CD4-positive, alpha-beta T cell treated with Interferon gamma for 1 hour (primary cell): ENCODE measurements at places on chromosomes 5 and 9.

GRCh38 chr9:138068601-138069035, 191.0 kb downstream of the CACNA1B start:
- DNase-seq = no peak

- DNase-seq = no peak
Measured at GRCh38 chr9:134213508-134213850, 49.1 kb upstream of the RNU6ATAC start.

GRCh38 chr5:107636555-107636954, 34.2 kb downstream of the EFNA5 start:
- DNase-seq = no peak

DNA sequence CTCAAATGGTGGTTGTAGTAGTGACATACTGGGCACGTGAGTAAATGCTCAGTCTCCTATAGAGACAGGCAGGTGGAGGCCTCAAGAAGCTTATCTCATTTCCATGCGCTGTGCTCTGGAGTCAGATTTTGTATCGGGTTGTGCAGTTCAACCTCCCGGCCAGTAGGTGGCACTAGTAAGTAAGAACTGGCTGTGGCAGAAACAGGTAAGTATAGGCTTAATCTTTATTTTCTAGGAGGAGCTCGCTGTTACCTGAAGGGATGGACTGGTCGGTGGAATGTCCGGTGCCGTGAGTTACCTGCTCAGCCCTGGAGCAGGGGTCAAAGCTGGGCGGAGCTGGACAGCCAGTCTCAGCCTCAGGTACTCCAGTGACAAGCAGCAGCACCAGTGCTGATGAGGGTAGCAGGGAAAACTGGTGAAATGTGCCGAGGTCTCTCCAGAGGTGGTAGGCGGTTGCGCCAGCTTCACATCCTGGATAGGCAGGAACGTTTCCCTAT, 880.1 kb upstream of the SEMA6A start:
- peak; percentile 24 for DNase-seq

- no peak for DNase-seq
Measured at GRCh38 chr5:98938464-98938863, 9.7 kb upstream of the CHD1 start.

- DNase-seq = no peak
Measured at GRCh38 chr5:125717209-125717608, 706.0 kb upstream of the GRAMD2B start.

DNA sequence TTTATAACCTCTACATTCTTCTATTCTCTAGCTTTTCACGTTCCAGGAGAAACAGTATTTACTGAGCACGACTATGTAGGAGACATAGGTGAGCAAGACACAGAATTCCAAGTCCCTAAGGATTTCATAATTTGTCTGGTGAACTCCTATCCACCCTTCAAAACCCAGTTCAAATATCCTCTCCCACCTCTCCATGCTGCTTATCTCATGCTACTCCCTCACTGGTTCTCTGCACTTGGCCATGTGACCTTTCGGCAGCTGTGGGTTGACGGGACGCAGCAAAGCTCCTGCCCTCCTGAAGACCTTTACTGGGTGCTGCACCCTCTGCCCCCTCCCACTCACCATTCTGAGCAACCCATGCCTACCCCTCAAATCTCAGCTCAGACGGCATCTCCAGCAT, 173.2 kb downstream of the RGS3 start:
- DNase-seq = no peak

DNA sequence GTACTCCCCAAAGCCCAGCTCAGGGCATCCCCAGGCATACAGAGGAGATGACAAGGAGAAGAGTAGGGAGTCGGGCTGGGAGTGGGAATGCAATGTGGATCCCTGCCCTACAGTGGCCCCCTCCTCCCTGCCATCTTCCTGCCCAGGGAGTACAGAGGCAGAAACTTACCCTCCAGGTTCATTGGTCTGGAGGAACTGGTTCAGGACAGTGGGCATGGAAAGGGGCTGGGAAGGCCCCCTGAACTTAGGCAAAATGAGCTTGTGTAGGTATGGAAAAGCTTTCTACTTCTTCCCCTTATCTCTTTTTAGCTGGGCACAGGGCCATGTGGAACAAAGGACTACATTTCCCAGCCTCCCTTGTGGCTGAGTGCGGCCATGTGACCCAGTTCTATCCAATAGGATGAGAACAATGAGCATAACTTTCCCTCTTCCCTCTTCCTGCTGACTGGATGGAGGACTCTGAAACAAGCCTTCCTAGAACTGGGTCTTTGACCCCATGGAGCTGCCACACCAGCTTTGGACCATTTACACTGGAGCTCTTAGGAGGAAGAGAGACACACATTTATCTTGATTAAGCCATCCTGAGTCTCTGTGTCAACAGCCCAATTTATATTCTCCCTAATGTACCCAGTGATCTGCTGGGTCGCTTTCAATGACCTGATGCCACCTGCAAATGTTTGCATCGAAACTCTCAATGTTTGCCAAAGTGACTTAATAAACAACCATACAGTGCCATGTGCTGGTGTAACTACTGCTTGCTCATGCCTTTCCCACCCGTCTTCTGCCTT, 25.0 kb upstream of the HMCN2 start:
- peak; percentile 40 for DNase-seq

- DNase-seq = no peak
Measured at GRCh38 chr5:155106221-155106620, 92.7 kb downstream of the KIF4B start.

DNA sequence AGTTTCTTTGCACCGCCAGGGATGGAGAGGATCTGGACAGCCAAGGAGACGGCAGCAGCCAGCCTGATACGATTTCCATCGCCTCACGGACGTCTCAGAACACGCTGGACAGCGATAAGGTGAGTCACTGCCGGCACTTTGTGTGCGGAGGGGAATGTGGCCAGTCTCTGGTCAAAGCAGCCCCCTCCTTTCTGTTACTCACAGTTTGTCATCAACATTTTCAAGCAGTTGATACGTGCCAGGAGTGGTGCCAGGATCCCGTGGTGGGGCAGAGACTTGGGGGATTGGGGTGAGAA, 175.1 kb upstream of the OTULINL start:
- no peak for DNase-seq

GRCh38 chr5:61493973-61494372, 161.9 kb downstream of the ZSWIM6 start:
- DNase-seq = no peak

DNA sequence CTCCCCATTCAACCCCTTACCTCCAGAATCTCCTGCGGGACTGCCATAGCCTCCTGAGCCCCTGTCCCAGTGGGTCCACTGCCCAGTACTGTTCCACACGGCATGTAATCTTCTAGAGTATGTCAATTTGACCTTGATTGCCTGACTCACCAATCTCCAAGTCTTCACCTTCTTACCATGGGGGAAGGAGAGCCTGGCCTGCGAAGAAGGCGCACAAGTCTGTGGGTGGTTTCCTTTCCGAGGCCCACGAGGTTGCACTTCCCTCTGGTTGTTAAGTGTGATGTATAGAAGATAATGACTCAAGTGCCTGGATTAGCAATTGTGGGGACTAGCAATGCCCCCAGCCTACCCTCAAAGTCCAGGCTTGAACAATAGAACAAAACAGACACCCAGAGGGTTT, 8.1 kb upstream of the TENT4A start:
- no peak for DNase-seq

- DNase-seq = no peak
Measured at GRCh38 chr9:15622318-15622971, 69.6 kb downstream of the CCDC171 start.

GRCh38 chr5:159161361-159162214, 47.8 kb downstream of the RNF145 start:
- no peak for DNase-seq

- no peak for DNase-seq
Measured at GRCh38 chr5:141615991-141616720, 2.6 kb downstream of the DIAPH1 start.

DNA sequence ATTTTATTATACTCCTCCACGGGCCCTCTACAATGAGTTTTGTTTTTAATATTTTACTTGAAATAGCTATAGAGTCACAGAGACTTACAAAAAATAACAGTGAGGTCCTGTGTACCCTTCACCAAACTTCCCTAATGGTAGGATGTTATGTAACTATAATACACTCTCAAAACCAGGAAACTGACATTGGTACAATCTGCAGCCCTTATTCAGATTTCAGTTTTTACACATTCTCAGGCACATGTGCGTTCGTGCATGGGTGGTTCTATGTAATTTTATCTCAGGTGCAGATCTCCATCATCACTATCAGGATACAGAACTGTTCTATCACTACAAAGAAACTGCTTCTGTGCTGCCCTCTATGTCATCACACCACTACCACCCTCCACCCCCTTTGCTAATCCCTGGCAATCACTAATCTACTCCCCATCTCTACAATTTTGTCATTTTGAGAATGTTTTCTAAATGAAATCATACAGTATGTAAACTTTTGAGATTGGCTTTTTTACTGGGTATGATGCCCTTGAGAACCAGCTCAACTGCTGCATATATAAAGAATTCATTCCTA, 16.4 kb downstream of the RAB14 start:
- no peak for DNase-seq

DNA sequence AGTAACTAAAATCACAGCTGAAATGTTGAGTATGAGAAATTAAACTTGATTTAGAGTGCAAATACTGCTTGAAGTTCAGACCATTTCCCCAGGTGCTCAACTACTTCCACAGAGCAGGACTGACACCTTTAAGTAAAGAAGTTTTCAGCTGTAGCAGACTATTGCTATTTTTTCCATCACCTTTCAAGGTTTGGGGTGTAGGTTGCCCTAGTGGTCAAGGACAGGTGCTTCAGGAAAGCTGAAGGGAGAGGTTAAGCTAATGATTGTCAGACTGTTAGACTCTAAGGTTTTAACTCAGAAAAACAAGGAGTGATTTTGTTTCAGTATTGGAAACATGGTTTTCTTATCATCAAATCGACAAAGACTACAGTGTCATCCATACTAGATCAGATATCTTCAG, 162.1 kb downstream of the CCDC192 start:
- DNase-seq = no peak

DNA sequence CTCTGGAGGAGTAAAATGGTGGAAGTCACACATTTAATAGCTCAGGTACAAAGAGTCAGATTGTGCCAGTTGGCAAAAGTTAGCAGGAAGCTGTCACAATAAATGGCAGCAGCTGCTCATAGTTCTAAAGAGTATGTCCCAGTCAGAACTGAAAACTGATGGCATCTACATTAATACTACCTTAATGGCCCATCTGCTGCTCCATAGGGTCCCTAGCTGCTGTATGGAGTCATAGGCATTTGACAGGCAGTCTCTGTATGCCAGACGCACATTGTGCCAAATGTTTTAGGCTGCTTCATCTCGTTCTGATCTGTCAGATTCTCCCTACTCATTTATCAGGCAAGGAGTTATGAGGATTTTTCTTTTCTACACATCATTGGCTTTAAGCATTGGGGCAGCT, 515.8 kb upstream of the ARRDC3 start:
- no peak for DNase-seq

GRCh38 chr5:2381070-2381469, 370.4 kb downstream of the IRX2 start:
- DNase-seq = no peak

- no peak for DNase-seq
Measured at GRCh38 chr9:116287721-116288120, 134.1 kb downstream of the PAPPA start.

DNA sequence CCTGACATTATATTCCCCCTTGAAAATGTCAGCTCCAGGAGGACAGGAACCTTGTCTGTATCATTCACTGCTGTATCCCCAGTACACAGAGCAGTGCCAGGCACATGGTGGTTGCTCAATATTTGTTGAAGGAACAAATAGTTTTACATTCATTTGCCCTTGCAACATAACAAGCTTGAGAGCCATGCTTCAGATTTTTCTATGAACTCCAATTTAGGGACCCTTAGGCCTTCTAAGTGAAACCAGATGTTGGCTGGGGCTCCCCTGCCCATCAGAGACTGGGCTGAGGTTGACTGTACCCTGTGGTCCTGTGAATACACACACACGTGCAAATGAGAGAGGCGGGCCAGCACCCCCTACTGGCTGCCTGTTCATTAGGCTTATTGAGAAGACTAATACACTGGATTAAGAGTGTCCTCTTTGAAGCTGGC, 214.9 kb upstream of the WWC1 start:
- DNase-seq = no peak

- no peak for DNase-seq
Measured at GRCh38 chr9:72635197-72635596, 113.8 kb downstream of the TMC1 start.

- no peak for DNase-seq
Measured at GRCh38 chr9:117768750-117769395, 64.7 kb downstream of the TLR4 start.

- no peak for DNase-seq
Measured at GRCh38 chr5:138369261-138369660, 16.8 kb downstream of the KDM3B start.

- no peak for DNase-seq
Measured at GRCh38 chr9:137130176-137130755, 8.7 kb upstream of the GRIN1 start.

GRCh38 chr9:127092041-127092608, 30.3 kb downstream of the ANGPTL2 start:
- DNase-seq = no peak

- DNase-seq = no peak
Measured at GRCh38 chr9:100581661-100582060, 3.8 kb downstream of the CAVIN4 start.

DNA sequence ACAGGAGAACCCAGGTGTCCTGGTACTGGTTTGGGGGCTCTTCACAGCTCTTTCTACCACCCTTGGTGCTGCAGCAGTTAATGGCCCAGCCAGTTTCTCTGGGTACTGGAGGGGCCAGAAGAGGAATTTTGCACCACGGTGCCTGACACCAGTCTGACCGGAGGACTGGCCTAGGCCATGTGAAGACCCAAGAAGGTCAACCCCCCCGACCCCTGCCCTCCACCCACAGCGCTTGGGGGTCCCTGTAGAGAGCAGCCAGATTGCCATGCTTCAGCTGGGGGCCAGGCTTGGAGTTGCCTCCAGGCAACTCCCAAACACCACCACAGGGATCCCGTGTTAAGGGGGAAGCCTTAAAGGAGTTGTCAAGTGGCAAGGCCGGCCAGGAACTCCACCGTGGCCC, 6.2 kb downstream of the ARSI start:
- DNase-seq = no peak

- no peak for DNase-seq
Measured at GRCh38 chr5:10432059-10433008, 9.3 kb upstream of the ROPN1L start.
